Urinary bladder (tissue), 4 donors: ENCODE measurements at places on chromosomes 6 and 20. TPM values are rescaled to one million over a fixed set of nuclear protein-coding genes. Genes with fewer than 3 reads are reported as not detected.

The SPTLC3 gene
- polyA plus RNA-seq: 3.1 TPM

The HLA-DPA1 gene
- polyA plus RNA-seq: 51.6 TPM

The CLDN20 gene
- 0.06 TPM for polyA plus RNA-seq

The DNAJC5 gene
- polyA plus RNA-seq: 31.8 TPM

The RAD21L1 gene
- not detected for polyA plus RNA-seq

The SLC22A1 gene
- 0.44 TPM for polyA plus RNA-seq

The PTCHD4 gene
- 0.03 TPM for polyA plus RNA-seq

GRCh38 chr6:33898771-33899170 is 95.0 kb upstream of the MLN start:
- DNase-seq: no peak

- DNase-seq: no peak
Observed at GRCh38 chr20:16327606-16328005, 245.6 kb downstream of the KIF16B start.

GRCh38 chr20:46979603-46980241 is 85.1 kb downstream of the EYA2 start:
- DNase-seq: no peak

GRCh38 chr6:3410385-3411360 is 46.2 kb downstream of the SLC22A23 start:
- DNase-seq: no peak

DNA sequence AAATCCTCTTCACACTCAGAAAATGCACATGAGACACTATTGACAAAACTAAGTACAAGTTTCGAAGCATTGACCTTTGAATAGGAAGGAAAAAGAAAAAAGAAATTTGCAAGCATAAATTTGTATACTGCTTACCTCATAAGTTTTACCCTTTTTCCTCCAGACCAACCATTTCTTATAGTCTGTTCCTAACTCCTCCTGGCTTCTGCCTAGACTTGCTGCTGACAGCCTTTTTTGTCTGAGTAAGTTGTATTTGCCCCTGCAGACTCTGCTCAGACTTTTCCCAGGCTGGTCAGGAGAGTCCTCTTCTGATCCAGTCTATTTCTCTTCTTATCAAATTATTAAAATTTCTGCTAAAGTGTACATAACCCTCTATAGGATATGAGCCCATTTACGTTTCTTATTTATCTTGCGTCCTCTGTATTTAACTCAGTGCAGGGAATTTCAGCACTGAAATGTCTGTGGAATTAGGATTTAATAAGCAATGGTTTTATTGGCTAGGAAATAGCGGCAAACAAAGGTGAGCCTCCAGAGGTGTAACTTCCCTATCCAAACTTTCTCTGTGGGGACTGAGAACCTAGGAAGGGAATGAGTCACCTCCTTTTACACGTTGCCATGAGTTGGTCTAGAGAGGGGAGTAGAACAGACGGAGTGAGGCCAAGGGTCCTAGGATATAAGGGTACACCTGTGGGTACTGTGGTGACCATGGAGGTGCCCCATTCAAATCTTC is 207.1 kb upstream of the MARCKS start:
- no peak for DNase-seq

- DNase-seq: no peak
Observed at GRCh38 chr20:24357177-24357576, 112.3 kb upstream of the SYNDIG1 start.

GRCh38 chr20:1388741-1389483 is 3.9 kb downstream of the FKBP1A start:
- DNase-seq: no peak

GRCh38 chr6:1535295-1535694 is 74.4 kb upstream of the FOXC1 start:
- no peak for DNase-seq

DNA sequence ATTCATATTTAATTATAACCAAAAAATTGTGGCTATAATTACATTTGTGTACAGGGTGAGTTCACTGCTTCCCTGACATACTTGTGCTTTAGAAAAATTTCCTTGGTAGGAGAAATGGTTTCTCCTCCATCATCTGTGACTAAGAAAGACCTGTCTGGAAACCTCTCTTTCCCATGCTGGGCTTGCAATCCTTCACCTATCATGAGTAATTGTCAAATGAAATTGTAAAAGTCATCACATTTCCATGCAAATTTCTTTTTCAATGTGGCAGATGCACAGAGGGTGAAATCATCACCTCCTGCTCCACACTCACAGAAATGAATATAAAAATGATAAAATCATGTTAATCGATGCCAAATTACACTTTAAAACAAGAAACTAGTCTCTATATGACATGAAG is 1.5 kb upstream of the SIRPB1 start:
- no peak for DNase-seq

DNA sequence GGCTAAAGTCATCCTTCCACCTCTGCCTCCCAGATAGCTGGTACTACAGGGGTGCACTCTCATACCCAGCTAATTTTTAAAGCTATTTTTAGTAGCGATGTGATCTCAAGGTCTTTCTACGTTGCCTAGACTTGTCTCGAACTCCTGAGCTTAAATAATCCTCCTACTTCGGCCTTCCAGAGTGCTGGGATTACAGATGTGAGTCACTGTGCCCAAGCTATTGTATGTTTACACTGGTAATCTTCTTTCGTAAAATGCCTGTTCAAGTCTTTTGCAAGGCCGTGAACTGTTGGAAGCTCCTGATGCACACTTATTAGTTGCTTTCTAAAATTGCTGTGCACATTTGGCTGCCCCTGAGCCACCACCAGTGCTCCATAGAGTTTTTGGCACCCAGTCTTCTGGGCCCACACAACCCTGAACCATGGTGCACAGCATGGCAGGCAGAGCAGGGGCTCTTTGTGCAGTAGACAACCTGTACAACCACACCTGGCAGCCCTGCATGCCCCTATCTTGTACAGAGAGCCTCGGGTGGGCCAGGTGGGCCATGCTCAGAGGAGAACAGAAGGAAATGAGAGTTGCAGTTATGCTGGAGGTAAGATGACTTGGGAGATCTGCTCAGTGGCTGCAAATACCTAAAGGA is 33.3 kb downstream of the PDRG1 start:
- no peak for DNase-seq

GRCh38 chr20:31606804-31607639 is 1.9 kb downstream of the ID1 start:
- DNase-seq: no peak

DNA sequence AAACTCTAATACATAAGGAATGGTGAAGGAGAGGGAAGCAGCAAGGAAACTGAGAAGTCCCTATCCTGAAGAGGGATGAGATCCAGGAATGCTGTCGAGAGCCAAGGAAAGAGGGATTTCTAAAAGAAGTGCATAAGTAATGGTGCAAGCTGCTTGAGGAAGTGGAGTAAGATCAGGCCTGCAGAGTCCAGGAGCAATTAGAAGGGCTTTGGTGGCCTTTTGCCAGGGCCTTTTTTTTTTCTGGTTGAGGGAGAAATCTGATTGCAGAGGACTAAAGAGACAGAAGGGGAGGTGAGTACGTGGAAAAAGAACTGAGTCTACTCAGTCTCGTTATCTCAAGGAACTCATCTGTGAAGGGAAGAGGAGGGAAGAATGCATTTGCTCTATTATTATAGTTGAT is 396.2 kb downstream of the UTRN start:
- no peak for DNase-seq

- no peak for DNase-seq
Observed at GRCh38 chr6:136468711-136469110, 81.5 kb downstream of the MAP7 start.

- no peak for DNase-seq
Observed at GRCh38 chr6:157804448-157805327, 18.4 kb upstream of the SNX9 start.

- DNase-seq: no peak
Observed at GRCh38 chr20:555976-556385, 12.4 kb upstream of the CSNK2A1 start.

GRCh38 chr20:7637184-7637583 is 303.1 kb downstream of the HAO1 start:
- DNase-seq: no peak

DNA sequence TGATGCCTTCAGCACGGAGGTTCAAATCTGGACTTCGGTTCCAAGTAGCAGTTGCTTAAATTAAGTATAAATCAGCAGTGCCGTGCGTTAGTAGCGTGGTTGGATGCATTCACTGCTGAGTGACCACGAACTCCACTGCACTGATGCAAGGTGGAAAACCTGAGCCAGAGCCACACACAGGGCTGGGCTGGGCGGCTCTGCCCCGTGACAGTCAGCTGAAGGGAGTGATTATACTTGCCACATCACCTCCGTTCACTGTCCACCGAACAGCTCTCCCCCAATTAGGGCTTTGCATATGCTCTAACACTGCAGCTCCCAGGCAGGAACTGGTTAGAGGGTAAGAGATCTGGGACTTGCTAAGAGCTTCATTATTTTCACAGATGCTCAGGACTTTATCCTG is 22.2 kb downstream of the PPP1R3G start:
- no peak for DNase-seq

- DNase-seq: no peak
Observed at GRCh38 chr6:834866-835265, 141.9 kb upstream of the EXOC2 start.

- no peak for DNase-seq
Observed at GRCh38 chr6:121838842-121839241, 403.4 kb downstream of the GJA1 start.

DNA sequence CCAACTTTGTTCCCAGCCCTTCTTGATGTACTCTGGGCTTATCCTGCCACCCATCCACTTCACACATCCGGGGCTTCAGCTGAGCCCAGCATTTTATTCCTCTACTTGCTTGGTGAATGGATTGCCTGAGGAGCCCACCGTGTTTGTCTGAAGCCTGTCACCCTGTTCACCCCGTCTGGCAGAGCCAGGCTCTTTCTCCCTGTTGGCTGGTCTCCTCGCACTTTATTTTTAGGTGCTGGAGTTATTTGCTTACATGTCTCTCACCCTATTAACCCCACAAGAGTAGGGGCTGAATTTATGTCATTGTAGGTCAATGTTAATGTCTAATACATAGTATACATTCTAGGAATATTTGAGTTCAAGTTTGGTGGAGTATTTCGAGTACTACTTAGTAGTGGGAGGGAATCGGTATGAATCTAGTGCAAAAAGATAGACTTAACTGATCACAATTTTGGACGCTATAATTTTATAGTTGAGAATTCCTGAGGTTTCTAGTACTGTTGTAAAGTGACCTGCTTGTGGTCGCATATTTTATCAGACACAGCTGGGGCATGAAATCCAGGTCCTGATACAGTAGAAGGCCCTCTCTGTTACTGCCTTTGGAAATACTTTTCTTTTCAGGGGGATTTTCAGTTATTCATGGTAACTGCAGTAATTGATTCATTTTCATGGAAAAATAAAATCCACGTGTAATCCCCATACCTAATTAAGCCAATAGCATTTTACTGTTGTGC is 10.8 kb downstream of the JARID2 start:
- DNase-seq: no peak

DNA sequence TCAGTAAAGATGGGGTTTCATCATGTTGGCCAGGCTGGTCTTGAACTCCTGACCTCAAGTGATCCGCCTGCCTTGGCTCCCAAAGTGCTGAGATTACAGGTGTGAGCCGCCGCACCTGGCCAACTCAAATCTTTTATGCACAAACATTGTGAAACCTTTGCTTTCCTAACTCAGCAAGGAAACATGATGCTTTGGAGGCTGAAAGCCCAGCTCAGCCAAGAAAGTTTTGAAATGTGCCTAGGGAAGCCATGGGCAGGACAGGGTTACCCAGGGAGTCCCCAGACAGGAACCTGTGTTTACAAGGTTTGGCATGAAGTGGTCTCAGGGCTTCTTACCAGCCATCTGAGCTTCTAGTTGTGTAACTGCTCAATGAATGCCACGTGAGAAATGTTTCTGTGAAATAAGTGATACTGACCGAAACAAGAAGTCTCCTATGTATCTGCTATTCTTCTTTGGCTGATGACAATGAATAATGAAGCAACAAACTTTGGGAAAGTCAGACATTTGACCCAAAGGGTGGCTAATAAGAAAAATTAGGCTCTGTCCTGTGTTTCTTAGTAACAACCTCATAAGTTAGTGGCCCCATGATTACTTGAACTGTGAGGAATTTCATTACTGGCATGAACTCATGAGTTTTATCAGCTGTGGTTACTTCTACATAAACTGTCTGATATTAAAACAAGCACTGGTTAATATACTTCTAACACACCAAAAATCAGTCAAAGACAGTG is 163.5 kb downstream of the KIF6 start:
- no peak for DNase-seq

- DNase-seq: no peak
Observed at GRCh38 chr6:144264270-144265060, 20.7 kb upstream of the UTRN start.

DNA sequence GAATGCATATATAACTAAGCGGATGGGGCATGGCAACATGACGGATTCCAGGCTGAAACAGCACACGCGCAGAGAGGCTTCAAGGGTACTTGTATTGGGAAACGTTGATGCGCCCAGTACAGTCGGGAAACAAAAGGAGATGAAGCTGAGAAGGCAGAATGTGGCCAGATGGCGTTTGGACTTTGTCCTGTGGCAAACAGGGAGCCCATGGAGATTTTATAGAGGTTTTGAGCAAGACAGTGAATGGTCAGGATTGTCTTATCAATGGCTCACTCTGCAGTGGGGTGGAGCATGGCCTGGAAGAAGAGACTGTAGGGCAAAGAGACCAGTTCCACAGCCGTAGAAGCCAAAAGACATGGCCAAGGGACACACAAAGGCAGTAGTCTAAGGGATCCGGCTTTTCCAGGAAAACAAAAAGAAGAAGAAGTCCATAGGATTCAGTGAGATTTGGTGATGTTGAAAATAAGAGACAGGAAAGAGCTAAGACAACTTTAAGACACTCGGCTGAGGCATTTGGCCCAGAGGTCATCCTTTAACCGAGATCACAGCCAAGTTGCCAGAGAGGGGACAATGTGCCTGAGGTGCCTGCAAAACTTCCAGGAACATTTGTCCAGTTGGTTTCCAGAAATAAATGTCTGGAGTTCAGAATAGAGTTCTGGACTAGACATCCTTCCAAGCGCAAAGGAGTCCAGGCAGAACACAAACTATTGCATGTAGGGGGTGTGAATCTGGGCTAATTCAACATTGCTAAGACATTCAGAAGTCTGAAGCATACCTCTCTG is 123.0 kb upstream of the RREB1 start:
- DNase-seq: no peak

DNA sequence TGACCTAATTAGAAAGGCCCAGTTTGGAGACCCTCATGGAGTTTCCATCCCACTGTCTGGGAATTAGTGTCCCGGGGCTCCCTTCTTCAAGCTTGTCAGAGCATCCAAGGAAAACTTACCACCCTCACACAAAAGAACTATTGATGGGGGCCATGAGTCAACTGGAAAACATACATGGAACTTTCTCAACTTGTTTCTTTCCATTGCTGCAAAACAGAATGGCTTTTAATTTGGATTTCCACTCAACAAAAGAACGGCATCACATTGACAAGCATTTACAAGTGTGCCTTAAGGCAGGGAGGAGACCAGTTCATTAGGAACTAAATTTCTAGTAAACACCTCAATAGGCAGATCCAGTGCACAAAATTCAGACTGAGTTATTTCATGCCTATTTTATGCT is 289.1 kb upstream of the PREP start:
- DNase-seq: no peak

GRCh38 chr6:11208854-11209253 is 23.6 kb downstream of the NEDD9 start:
- DNase-seq: no peak

- DNase-seq: no peak
Observed at GRCh38 chr6:104472021-104472901, 387.5 kb downstream of the HACE1 start.
